ENCODE measurements at places on chromosomes 7 and 10.

GRCh38 chr10:49134327-49134726 is 506 bp upstream of the FAM170B start:
- DNase-seq, result no peak

- DNase-seq, result no peak
Observed at GRCh38 chr7:74475987-74476350, 22.3 kb downstream of the GTF2IRD1 start.

- DNase-seq, result no peak
Observed at GRCh38 chr10:125795128-125795527, 19.5 kb upstream of the MMP21 start.

- no peak for DNase-seq
Observed at GRCh38 chr7:143049362-143049761, 2.8 kb upstream of the OR6V1 start.

- no peak for DNase-seq
Observed at GRCh38 chr7:50333221-50333651, 28.7 kb downstream of the IKZF1 start.

GRCh38 chr10:17074541-17074847 is 55.1 kb downstream of the CUBN start:
- DNase-seq, result no peak

DNA sequence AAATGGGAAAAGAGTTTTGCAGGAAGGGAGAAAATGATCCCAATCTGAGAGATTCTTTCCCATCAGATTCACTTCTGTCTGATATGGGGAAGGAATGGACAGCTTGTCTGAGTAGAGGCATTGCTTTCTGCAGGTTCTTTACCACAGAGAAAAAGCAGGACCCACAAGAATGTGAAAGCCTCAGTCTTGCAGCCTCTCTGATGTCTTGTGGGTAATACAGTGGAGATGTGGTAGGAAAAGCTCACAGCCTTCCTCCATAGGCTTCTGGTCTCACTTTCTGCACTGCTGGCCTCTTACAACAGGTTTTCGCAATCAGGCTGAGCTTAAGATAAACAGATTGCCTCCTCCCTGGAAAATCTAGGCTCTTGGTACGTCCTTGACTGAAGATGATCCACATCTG is 551 bp downstream of the IFIT1 start:
- no peak for DNase-seq

- DNase-seq, result no peak
Observed at GRCh38 chr7:144481833-144482232, 78.3 kb upstream of the NOBOX start.

GRCh38 chr10:1650542-1651269 is 86.6 kb downstream of the ADARB2 start:
- no peak for DNase-seq

DNA sequence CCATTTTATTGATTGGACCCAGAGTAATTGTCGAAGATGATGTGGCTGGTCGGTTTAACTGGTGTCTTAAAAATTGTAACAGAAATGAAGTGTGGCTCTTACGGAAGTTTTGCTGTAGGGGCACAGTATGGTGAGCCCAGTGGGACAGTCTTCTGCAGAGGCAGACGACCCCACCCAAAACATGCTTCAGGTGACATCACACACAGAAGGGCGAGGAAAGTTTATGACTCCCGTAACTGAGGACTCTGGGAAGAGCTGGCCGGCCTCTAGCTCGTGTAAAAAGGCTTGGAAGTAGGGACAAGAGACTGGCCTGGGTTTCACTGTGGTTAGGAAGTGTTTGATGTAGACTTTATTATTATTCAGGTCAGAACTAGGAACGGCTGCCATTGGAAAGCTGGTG is 73.3 kb downstream of the HTR5A start:
- no peak for DNase-seq

All from D721Med (cell line).